Activated T-helper 1 cell treated with anti-CD3 and anti-CD28 coated beads, Interleukin-2, amount 50 U/mL, for 16 hours (primary cell): ENCODE measurements at places on chromosomes 11 and 22.

DNA sequence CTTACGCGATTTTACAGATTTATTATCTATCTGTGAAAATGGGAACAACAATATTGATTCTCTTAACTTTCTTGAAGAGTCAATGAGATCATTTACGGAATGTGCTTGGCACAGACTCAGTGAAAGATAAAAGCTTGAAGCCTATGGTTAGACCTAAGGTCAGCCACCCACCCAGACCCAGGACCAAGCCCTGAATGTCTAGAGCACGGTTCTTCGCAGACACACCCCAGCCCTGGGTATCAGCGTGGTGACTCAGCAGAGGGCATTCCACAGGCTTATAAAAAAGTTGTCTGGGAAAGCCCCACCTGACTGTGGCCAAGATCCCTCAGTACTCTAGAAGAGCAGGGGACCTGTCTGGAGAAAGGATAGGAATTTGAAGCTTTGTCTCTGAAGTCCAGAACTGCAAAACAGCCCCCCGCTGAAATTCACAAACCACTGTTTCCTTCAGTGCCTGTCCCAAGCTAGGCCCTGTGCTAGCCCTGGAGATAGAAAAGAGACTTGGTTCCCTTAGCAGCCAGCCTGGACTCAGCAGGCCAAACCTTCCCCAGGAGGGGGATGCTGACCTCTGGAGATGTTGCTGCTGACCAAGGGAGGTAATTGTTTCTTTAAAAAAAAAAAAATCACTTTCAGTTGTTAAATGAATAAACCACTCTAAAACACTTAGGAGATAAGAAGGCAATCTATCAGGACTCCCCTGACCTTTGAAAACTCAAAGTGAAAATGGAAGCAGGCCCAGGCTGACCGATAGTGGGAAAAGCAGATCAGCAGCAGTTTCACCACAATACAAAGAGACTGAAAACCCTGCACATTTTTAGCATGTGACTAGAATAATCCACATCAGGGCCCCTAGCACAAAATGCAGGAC lies 114.0 kb downstream of the ABTB2 start:
- DNase-seq: no peak

DNA sequence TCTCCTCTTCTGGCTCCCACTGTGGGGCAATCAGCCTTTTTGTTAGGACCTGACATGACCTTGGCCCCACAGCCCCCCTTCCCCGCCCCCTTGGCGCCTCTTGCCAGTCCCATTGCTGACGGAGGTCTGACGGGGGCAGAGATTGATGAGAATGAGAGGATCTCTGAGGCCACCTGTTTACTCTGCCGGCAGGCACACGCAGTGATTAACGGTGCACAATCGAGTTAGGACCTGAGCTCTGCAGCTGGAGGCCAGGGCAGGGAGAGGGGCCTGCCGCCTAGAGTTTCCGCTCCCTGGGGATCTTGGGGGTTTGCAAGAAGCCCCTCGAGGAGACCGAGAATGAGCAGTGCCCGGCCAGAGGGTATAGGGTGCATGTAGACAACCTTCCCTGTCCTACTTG lies 6.8 kb upstream of the CHRM1 start:
- no peak for DNase-seq

DNA sequence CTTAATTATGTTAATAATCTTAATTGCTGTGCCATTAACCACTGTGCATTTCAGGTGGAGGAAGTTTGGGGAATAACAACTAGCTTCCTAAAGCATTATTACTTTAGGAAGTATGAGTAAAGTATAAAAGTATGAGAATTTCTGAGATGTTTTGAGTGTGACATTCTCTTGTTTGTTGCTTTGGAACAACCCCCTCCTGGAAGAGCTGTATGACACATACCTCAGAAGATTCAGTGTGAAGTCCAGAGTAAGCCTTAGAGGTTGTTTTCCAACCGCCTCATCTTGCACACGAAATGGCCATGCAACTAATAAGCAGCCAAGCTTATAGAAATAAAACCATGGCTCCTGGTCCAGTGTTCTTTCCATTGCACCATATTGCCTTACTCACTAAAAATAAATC lies 21.7 kb downstream of the CCDC81 start:
- no peak for DNase-seq

GRCh38 chr11:4441515-4441914 lies 7.6 kb upstream of the OR52K2 start:
- no peak for DNase-seq

GRCh38 chr11:79206951-79207350 lies 233.9 kb downstream of the TENM4 start:
- DNase-seq: no peak

GRCh38 chr11:97815667-97816066 lies 1205.1 kb upstream of the CNTN5 start:
- DNase-seq: no peak

GRCh38 chr11:18282626-18283025 lies 16.6 kb downstream of the SAA1 start:
- no peak for DNase-seq

- no peak for DNase-seq
These were observed 13.4 kb downstream of the DERL3 start for GRCh38 chr22:23825246-23825905.

DNA sequence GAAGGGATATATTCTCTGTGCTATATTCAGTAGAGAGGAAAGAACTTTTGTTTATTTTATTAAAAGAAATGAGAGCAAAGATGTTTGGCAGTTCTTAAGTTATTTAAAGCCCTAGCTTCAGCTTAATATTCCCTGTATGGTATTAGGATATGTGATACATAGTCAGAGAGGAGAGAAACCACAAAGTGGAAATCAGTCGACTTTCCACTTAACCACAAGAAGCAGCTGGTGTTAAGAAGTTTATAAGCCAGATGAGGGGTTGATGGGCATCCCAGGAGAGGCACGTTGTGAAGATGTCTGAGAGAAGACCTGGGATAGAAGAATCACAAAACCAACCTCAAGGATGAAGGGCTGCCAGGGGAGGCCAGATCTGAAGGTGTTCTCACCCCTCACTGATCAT lies 23.3 kb upstream of the PHF21B start:
- no peak for DNase-seq

GRCh38 chr11:134124660-134125451 lies 56.0 kb downstream of the JAM3 start:
- no peak for DNase-seq

- no peak for DNase-seq
These were observed 9.4 kb downstream of the SPATA19 start for GRCh38 chr11:133835593-133836548.

DNA sequence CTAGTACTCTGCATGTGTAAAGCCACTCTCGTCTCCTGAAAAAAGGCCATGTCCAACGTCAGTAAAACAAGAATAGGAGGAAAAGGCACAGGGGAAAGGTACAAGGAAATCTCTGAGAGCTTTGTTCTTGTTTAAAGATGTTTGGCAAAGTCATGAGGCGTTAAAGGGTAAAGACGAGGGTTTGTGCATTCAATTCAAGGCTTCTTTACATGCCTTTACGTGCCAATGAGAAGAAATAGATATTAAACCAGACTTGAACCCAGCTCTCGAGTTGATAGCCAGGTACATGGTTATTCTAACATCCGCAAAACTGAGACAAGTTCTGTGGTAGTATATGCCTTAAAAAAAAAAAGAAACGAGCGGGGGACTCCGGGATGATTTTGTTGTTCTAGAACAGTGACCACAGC lies 704 bp upstream of the CFL1 start:
- no peak for DNase-seq

DNA sequence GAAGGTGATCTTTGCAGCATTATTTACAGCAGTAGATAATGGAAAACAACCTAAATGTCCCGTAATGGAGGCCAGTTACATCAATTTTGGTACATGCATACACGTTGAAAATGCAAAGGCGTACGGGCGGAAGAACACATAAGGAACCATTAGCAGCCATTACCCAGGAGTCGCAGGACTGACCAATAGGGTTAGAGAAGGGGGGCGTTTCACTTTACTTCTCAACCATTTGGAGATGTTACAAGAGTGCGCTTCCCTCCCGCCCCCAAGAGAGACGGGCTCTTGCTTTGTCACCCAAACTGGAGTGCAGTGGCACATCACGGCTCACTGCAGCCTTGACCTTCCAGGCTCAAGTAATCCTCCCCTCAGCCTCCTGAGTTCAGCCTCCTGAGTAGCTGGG lies 52.8 kb upstream of the SLC35C1 start:
- no peak for DNase-seq

DNA sequence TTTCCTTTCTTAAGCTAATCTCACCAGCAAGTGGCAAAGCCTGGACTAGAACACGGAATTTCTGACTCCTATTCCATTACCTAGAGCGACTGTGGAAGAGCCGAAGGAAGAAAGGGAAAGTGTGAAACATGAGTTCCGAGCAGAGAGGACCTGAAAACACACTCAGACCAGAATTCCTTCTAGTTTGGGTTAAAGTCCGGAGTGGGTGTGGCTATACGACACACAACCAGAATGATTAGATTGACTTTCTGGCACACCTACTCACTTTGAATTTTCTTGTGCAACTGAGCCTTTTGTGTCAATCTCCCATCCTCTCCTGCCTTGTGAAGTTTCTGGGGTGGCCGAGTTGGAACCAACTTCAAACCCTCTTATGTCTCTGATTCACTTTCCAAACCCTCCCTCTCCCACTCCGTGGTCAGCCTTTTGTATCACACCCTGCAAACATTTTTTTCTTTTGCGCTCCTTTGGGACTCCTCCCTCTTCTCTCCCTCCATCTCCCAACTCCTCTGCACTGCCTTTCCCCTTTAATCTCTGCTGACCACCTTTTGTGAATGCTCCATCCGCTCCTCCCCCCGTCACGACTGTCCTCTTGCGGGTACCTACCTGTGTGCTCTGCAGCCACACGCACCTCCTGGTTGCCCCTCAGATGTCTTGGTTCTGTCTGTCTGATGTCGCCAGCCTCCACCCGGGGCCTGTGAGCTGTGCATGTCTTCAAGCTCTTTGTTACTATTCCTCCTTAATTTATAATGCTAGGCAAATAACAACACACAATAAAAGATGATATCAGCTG lies 86.3 kb upstream of the BLID start:
- DNase-seq: no peak

DNA sequence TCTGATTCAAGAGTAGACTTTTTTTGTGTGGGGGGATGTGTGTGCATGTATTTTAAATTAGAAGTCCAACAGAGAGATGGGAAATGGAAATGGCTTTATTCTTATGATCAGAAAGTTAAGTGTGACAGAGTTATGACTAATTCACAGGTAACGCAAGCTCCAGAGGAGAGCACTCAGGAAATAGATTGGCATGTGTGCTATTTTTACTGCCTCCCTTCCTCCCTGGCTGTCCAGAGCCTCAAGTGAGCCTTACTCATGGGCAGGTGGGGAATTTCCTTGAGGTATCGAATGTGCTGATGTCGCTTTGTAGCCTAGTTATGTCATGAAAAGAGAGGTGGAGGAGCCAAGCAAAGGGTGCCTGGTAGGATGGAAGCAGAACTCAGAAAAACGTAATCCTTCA lies 70.3 kb upstream of the BDNF start:
- DNase-seq: no peak

DNA sequence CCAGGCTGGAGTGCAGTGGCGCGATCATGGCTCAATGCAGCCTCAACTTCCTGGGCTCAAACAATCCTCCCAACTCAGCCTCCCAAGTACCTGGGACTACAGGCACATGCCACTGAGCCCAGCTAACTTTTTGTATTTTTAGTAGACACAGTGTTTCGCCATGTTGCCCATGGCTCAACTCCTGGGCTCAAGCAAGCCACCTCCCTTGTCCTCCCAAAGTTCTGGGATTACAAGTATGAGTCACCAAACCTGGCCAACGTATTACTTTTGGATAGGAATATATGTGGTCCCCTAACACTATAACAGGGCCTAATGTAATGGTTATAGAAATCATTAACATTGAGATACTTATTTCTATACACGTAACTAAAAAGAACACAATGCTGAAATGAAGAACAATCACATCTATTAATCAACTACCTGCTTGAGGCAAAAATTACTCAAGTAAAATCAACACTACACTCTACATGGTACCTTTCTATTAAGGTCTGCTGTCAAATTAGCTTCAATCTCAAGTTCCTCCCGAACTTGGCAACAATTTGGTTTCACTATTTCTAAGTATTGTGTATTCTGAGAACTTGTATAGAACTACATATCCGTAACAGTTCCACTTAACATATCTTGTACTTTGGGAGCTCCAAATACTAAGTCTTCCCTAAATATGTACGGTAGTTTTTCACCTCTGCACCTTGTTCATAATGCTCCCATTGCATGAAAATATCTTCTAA lies 124.9 kb downstream of the FCHSD2 start:
- DNase-seq: no peak

DNA sequence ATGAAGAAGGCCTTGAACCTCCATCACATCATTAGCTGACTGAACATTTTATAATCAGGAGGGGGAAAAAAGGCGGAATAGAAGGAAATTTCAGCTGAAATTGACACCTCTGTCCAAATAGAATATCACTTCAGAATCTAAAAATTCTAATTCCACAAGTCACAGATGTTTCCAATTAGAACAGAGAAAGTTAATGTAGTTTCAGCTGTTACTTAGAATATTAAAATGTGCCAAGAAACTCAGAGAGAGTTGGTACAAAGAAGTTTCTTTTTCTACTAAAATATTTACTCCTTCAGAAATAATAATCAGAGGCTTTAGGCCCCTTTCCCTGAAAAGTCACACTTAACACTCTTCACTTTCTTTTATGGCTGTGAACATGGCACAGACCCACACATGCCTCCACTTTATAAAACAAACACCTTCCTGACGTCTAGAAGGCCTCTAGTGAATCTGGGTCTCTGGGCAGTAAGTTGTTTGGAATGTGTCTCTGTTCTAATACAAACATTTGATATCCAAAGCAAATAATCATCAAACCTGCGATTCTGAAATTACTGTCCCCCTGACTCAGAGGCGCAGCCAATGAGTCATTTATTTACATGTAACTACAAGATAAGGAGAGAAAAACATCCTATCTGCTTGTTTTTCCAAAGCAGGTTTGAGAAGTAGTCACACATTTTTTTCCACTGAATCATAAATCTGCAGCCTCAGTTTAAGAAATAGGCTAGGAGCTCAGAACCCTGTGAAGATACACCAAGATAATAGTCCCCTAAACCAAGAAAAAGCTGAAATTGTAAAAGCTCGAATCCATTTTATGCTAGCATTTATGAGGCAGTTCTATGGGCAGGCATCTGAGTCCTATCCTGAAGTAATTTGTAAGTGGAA lies 148.4 kb downstream of the ME3 start:
- no peak for DNase-seq

- DNase-seq: no peak
These were observed 1378.9 kb downstream of the TBC1D22A start for GRCh38 chr22:48141301-48141700.

GRCh38 chr22:49627217-49628181 lies 200.2 kb downstream of the BRD1 start:
- DNase-seq: no peak

DNA sequence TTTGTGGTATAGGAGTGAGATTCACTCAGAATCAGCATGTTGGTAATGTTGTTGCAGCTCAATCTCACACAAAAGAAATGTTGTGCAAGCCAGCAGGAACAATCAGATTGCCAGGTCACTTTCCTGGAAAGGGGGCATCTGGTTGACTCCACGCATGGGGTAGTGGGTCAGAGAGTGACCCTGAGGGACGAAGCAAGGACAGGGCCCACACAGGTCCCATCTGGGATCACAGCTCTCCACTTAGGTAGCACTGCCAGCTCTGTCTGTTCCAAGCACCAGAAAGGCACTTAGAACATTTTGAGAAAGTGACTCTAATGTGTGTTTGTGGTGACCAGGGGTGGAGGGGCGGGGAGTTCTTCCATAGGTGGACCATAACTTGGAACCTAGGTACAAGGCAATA lies 109.5 kb downstream of the RASSF10 start:
- DNase-seq: no peak

GRCh38 chr22:35705141-35705540 lies 12.5 kb upstream of the APOL5 start:
- DNase-seq: no peak

- no peak for DNase-seq
These were observed 858.7 kb upstream of the CHORDC1 start for GRCh38 chr11:91081440-91082043.

- no peak for DNase-seq
These were observed 693 bp downstream of the CSTF3 start for GRCh38 chr11:33160587-33160986.
